ENCODE measurements at places on chromosomes 11 and 22. TPM values are rescaled to one million over a fixed set of nuclear protein-coding genes. Genes with fewer than 3 reads are reported as not detected.

- DNase-seq, result peak; percentile 38
These were observed 5.2 kb downstream of the GRIK4 start for GRCh38 chr11:120516461-120517389.

DNA sequence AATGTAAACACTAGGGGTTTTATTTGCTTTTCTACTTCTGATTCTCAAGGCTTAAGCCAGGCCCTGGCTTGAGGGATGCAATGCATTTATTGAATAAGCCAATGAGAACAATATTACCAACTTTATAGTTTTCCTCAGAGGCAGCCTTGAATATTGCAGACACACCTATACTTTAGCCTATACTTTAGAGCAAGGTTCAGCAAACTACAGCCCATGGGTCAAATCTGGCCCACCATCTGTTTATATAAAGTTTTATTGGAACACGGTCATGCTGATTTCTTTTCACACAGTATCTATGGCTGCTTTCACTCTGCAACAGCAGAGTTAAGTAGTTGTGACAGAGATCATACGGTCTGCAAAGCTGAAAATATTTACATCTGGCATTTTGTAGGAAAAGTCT, 50.3 kb upstream of the E2F8 start:
- DNase-seq, result no peak

GAB4 gene
- polyA plus RNA-seq, result not detected

PKDREJ gene
- polyA plus RNA-seq, result 0.12 TPM

OR8B8 gene
- not detected for polyA plus RNA-seq

GRCh38 chr11:113449743-113450142, 25.5 kb downstream of the DRD2 start:
- no peak for DNase-seq

RFPL1 gene
- not detected for polyA plus RNA-seq

- no peak for DNase-seq
These were observed 10.5 kb downstream of the NRXN2 start for GRCh38 chr11:64712430-64713015.

DNA sequence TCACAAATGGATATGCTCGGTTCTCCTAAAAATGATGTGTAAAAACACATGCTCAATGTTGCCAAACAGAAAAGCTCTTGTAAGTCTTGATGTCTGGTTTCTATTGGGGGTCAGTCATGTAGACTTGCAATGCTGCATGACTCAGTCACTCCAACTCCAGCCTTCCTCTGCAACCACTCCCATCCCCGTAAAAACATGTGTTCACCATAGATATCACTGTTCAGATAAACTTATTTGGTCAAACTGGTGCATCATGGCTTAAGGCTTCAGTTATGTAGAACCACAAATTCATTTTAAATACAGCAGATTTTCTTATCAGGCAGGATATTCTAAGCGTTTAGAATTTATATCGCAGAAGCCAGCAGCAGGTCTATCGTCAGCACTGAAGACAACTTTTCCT, 298.4 kb upstream of the LUZP2 start:
- no peak for DNase-seq

DNA sequence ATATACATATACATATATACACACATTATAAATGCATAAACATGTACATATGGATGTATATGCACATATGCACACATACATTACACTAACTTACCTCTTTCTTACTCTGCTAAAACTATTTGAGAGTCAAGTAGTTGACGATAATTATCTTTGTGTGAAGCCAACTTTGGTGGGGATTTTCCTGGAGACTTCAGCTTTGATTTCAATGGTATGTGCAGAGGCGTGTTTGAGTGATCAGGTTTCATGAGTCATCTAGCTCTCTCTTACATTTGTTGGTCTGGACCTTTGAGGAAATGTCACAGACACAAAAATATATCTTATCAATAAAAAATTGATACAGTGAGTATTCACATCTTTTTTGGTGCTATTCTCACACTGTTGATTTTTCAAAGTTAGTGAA, 769.1 kb upstream of the LUZP2 start:
- DNase-seq, result no peak

Measured in ovary (tissue), 10 donors.